Activated T-cell treated with anti-CD3 and anti-CD28 coated beads for 4 hours (primary cell): ENCODE measurements at places on chromosomes 11 and 22.

DNA sequence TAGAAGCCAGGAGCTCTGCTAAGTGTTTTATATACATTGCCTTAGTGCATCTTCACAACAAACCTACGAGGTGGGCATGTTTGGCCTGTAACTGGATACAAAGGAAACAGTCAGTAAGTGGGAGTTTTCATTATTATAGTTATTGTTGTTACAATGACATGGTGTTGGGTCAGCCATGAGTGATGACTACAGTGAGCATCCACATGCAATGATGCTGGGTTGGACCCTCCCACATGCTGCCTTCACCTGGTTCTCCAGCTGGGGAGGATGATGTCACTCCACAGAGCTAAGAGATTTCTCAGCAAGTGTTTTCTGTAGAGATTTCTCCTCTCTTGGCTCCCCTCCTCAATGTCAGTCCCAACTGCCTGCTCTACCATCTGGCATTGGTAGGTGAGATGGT, 59.3 kb downstream of the EHF start:
- no peak for DNase-seq

GRCh38 chr11:45382133-45382878, 96.2 kb upstream of the SYT13 start:
- no peak for DNase-seq

DNA sequence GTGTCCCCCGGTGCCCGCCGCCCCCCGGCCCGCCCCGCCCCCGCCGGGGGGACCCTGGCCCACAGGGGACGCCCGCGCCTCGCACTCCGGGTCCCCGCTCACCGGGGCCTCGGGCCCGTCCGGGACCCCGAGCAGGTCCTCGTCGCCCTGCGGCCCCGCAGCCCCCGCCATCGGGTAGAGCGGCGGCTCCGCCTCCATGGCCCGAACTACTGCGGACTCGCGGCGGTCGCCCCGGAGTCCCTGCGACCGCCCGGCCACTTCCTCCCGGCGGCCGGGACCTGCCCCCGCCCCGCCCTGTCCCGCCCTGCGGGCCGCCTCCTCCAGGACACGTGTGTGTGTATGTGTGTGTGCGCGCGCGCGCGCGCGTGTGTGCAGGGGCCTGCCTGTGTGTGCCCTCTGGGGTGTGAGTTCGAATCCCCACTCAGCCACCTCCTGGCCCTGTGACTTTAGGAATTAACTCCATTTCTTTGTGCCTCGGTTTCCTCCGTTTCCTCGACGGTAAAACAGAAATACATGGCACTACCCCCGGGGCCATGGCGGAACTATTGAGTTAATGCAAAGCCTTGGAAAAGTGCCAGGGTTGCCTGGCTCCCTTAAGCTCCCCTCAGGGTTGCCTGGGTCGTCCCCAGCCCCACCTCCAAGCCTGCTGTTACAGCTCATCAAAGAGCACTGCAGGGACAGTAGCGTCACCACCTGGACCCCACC, at the start of gene UNC93B1:
Gene UNC93B1, minus strand, starts transcription at position 252 of the 705 bp plus-strand sequence. Its CDS starts 54 bp downstream, at position 198.
- peak; percentile 55 for DNase-seq

DNA sequence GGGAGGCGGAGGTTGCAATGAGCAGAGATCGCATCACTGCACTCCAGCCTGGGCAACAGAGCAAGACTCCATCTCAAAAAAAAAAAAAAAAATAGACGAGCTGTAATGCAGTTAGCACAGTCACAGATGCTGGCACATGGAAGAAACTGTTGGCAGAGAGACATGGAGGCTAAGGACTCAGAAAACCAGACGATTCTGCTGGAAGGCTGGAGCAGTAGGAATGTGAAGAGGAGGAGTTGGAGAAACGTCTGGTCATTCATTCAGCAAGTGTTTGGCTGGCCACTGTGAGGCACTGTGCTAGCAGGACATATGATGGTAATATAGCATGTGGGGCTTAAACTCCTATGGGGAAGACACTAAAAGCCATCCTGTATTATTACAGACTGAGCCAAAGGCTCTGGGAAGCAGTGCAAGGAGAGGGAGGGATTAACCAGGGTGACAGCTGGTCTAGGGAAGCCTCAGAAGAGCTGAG, 5.0 kb downstream of the UQCR10 start:
- no peak for DNase-seq
